ENCODE measurements at places on chromosomes 7 and 10.

DNA sequence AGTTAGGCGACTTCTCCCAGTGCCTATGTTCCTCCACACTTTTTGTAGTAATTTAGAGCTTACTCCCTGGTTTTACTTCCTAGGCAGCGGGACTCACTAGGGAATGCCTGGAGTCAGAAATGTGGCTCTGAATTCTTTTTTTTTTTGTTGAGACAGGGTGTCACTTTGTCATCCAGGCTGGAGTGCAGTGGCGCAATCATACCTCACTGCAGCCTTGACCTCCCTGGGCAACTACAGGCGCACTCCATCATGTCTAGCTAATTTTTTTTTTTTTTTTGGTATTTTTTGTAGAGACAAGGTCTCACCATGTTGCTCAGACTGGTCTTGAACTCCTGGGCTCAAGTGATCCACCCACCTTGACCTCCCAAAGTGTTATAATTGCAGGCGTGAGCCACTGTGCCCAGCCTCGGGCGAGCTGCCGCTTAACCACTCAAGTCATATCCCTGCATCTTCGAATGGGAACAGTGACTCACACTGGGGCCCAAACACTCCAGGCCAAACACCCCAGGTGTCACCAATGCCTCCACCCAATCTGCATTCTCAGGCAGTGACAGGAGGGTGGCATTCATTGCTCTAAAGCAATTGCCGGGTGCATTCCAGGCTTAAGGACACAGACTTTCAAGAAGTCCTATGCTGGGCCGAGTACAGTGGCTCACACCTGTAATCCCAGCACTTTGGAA lies 19.6 kb downstream of the RGS10 start:
- DNase-seq = no peak

DNA sequence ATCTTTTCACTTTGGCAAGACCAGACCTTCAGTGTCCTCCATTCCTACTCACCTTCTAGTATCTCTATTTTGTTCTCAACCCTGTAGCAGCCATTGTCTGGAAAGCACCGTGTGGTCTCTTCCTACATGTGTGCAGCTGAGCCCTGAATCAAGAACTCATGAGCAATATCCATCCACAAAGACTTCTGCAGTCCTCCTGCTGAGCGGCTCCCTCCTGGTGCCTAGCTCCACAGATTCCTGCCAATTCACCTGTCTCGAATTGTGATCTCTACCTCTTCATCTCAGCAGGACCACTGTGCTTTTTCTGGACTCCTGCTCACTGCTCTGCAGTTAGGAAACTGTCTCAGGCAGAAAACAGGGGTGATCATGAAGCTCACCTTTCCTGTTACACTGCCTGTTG lies 118.8 kb downstream of the RELN start:
- peak; percentile 96 for DNase-seq

GRCh38 chr7:132780822-132781221 lies 204.6 kb upstream of the PLXNA4 start:
- no peak for DNase-seq

DNA sequence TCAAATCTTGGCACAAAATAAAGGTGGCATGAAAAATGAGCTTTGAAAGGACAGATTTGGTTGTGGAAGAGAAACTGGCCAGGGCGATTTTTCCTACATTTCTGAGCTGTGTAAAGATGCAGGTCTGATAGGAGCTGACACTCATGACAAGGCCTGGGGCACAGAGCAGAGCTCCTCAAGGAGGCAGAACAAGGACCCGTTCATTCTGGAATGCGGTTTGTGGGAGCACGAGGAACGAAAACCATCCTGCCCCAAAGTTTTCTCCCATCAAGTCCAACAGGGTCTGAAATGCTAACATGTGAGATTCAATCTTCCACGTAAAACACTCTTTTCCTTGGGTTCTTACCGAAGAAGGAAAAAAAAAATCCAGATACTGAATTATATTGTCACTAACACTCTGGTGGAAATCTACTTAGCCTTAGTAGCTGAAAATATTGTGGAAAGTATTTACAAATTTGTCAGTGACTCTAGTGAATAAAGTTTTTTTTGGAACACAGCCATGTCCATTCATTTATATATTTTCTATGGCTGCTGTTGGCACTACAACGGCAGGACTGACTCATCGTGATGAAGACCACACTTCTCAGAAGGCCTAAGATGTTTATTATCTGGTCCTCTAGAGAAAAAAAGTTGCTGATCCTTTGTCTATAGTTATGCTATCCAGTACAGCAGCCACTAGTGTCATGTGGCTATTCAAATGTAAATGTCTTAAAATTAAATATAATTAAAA lies 215.7 kb downstream of the BAMBI start:
- DNase-seq = no peak

DNA sequence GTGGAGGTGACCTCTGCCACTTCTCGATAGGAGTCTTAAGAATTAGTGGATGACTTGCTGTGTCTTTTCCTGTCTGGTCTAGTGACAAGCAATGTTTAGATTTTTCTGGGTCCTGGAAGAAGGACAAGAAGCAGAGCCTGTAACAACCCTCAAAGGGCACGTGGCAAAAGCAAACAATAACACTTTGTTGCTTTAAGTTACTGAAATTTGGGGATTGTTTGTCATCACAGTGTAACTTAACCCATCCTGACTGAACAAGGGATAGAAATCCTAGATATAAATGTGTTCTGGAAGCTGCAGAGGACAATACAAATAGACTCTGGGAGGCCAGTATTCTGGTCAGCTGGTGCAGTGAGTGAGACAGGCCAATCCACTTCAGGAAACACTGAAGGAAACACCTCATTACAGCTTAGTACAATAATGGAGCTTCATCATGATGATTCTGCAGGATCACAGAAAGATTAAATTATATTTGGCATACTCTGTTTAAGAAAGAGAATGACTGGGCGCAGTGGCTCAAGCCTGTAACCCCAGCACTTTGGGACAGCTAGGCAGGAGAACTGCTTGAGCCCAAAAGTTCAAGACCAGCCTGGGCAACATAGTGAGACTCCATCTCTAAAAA lies 23.3 kb downstream of the ENKUR start:
- DNase-seq = no peak

GRCh38 chr10:60257767-60258428 lies 131.8 kb downstream of the ANK3 start:
- DNase-seq = peak; percentile 52

DNA sequence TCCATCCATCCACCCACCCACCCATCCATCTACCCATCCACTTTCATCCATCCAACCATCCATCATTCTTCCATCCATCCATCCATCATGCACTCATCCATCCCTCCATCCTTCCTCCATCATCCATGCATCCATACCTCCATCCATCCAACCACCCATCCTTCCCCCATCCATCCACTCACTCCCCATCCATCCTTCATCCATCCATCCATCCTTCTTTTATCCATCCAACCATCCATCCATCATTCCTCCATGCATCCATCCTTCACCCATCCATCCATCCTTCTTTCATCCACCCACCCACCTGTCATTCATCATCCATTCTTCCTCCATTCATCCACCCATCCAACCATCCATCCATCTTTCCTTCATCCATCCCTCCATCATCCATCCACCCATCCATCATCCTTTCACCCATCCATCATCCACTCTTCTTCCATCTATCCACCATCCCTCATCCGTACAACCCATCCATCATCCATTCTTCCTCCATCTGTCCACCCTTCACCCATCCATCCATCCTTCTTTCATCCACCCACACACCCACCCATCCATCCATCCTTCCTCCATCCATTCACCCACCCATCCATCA lies 428.2 kb downstream of the DNAJB6 start:
- DNase-seq = no peak
